Muscle of leg (tissue), 16 donors: ENCODE measurements at places on chromosomes 5 and 9. TPM values are rescaled to one million over a fixed set of nuclear protein-coding genes. Genes with fewer than 3 reads are reported as not detected.
A peak's percentile ranks its signal among the peaks of the same experiment; 100 is the strongest.

GRCh38 chr5:34488984-34489383 lies 167.1 kb upstream of the RAI14 start:
- DNase-seq = no peak

DNA sequence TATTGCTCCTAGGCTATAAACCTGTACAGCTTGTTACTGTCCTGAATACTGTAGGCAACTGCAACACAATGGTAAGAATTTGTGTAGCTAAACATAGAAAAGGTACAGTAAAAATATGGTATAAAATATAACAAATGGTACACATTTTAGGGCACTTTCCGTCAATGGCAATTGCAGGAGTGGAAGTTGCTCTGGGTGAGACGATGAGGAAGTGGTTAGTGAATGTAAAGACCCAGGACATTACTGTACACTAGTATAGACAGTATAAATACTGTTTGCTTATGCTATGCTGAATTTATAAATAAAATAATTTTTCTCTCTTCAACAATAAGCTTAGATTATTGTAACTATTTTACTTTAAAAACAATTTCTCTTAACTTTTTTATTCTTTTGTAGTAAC lies 15.6 kb upstream of the ADRB2 start:
- DNase-seq = no peak

DNA sequence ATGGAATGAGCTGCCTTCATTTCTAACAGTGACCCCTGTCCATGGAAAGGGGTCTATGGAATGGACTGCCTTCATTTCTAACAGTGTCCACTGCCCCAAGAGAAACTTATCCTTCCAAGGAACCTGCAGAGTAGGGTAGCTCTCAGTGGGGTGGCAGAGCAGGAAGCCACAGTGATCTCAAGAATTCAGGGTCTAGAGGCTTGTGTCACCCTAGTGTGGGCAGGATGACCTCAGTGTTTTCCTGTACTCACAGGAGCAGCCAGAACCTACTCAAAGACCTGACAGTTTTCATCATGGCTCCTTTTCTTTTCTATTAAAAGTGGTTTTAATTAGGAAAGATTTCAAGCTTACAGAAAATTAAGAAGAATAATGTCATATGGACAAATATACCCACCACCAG lies 27.5 kb downstream of the SEC61B start:
- DNase-seq = no peak

DNA sequence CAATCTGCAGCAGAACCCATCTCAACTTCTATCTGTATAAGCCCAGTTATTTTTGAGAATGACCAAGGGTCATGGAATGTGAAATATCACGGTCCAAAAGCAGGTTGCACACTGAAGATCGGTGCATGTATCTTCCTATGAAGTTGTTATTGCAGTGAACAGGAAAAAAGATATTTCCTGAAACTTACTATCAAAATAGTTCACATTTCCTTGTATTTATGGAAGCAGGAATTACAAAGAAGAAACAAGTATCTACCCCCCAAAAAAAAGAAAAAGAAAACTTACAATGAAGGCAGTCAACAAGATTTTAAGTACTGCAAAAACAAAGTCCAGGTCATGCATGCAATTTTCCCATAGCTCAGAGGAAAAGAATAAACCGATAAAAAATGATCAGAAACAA lies 70.0 kb downstream of the MPDZ start:
- no peak for DNase-seq

- DNase-seq = peak; percentile 85
Measured at GRCh38 chr5:77129391-77129990, 42.4 kb upstream of the ZBED3 start.

- no peak for DNase-seq
Measured at GRCh38 chr9:74821636-74822035, 66.1 kb downstream of the TRPM6 start.

DNA sequence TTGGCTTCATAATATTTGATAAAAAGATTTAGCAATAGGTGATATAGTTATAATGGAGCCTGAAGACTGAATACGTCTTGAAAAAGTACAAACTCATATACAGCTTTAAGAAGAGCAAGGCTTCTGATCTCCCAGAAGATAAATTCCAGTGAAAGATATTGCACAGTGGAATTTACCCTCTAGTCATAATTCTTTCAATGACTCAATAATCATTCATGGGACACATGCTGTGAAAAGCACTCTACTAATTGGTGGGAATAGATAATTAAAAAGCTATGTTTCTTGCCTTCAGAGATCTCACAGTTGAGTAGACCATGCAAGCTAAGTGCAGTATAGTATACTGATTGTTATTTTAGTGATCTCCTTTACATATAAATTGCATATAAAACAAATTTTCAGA lies 538.6 kb upstream of the CYLC2 start:
- DNase-seq = no peak

GRCh38 chr5:33059081-33059480 lies 348.0 kb downstream of the NPR3 start:
- DNase-seq = no peak

DNA sequence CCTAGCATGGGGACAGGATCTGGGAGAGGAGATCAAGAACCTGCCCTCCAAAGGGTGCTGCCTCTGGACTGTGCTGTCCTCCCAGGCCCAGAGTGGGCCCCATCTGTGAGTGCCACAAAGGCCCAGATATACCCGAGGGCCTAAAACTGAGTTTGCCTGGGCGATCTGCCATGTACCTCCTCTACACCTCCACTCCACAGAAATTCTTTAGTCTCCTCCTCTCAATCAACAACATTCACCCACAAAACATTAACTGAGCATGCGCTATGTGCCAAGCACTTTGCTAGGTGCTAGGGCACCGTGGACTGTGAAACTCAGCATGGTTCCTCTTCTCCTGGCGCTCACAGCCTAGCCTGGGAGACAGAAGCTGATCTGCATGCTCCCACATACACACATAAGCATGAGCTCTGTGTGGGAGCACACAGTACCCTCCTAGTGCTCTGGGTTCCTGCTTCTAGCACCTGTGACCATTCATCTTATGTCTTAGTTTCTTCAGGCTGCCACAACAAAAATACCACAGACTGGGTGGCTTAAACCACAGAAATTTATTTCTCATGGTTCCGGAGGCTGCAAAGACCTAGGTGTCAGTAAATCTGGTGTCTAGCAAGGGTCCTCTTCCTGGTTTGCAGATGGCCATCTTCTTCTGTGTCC lies 82.0 kb upstream of the FSTL4 start:
- DNase-seq = no peak

- DNase-seq = no peak
Measured at GRCh38 chr9:5621327-5621726, 7.6 kb upstream of the RIC1 start.

DNA sequence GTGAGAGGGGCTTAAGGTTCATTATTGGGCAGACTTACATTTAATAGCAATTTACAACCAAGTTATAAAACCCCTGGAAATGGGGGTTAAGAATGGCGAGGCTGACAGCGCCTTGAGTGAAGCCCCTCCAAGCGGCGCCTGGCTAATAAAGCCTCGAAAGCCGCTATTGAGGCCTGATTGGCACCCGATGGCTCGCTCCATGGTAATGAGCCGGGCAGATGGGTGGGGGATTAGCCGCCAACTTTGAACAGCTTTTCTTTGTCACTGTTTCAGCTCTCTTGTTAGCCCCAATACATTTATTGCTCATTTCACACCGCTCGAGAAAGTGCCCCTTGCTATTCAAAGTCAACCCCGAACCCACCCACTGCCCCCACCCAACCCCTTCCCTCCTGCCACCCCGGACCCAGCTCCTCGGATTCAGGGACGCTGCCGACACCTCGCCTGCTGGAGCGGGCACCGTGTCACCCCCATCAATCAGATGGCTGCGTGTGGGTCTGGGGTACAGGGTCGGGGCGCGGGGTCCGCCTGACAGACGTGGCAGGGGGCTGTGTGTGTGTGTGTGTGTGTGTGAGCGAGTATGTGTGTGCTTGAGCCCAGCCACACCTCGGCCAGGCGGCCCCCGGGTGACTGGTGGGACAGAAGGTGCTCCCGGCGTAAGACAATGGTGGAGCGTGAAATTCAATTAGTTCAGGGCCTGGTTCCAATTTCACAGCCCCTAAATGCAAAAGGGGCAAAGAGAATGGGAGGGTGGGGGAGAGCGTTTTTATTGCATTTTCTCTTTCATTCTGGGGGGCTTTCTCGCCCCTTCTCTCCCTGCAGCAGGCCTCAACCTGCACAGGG lies 34.2 kb downstream of the ASS1 start:
- no peak for DNase-seq

DNA sequence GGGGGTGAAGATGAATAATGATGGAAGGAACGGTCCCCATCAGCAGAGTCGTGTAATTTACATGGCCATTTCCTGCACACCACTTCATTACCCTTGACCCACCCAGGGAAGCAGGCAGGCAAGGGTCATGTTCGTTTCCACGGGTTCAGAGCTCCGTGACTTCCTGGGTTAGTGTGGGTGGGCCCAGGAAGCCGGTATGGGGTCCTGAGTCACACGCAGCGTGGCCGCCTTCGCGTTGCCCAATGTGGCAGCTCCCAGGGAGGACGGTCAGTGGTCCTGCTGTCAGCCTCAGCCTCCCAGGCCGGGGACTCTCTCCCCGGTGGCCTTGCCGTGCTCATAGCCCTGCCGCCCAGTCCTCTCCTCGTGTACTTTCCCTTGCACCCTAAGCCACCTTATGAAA lies 5.1 kb upstream of the TERT start:
- no peak for DNase-seq

- no peak for DNase-seq
Measured at GRCh38 chr9:120932086-120932823, 5.7 kb upstream of the TRAF1 start.

DNA sequence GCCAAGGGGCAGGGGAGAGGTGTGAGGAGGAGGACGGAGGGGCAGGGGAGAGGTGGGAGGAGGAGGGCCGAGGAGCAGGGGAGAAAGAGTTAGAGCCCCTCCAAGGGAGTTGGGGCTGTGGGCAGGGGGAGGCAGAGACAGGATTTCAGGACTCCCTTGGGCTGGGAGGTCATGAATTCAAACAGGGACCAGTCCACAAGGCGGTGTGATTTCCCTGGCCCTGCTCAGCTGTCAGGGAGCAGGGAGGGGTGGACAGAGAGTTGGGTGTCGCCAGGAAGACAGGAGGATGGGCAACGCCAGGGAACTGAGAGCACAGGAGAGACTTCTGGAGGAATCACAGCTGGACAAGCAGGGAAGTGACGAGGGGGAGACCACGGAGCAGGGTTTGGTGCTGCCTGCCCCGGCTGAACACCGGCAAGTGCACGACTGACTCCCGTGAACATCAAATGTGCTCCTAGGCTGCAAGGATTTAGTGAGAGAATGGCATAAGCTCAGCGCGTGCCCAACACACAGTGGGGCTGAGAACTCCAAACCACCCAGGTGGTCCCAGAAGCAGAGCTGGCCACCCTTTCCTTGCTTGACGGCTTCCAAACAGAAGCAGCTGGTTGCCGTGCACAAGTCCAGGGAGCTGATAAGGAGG lies 17.8 kb upstream of the OLFM1 start:
- no peak for DNase-seq

- no peak for DNase-seq
Measured at GRCh38 chr5:6467591-6467990, 18.9 kb downstream of the UBE2QL1 start.

The ARAP3 gene
- 13.4 TPM for polyA plus RNA-seq

The TUT7 gene
- 12.9 TPM for polyA plus RNA-seq

The FCN2 gene
- polyA plus RNA-seq = not detected

The WWC1 gene
- polyA plus RNA-seq = 4.8 TPM

The NCS1 gene
- 60.2 TPM for polyA plus RNA-seq

The ADRB2 gene
- 1.1 TPM for polyA plus RNA-seq

The FBP2 gene
- 93.6 TPM for polyA plus RNA-seq
